ENCODE measurements at places on chromosomes 4 and X.
A peak's percentile ranks its signal among the peaks of the same experiment; 100 is the strongest.

DNA sequence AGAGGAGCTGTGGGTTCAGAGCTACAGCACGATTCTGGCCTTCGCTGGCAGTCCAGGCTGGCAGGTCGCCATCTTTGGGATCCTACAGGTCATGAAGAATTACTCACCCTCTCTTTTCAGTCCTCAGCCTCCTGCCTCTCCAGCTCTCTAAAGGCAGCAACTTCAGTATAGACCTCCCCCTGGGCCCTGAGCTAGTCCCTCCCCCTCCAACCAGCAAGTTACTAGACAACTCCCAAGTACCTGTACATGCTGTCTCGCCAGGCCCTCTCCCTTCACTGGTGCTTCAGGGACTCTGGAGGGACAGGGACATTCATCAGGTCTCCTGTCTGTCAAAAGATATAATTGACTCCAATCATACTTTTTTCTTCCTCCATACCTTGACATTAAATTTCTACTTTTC lies at the start of gene GPR119:
Gene GPR119, minus strand, starts transcription at position 155 of the 400 bp plus-strand sequence. CDS start 227 bp downstream, outside the sequence.
- DNase-seq, result no peak

GRCh38 chrX:40377684-40378083 lies 203.1 kb upstream of the ATP6AP2 start:
- no peak for DNase-seq

- no peak for DNase-seq
These were observed 24.3 kb upstream of the GPR34 start for GRCh38 chrX:41664375-41664901.

- DNase-seq, result no peak
These were observed 8.1 kb upstream of the GPR119 start for GRCh38 chrX:130393451-130394074.

DNA sequence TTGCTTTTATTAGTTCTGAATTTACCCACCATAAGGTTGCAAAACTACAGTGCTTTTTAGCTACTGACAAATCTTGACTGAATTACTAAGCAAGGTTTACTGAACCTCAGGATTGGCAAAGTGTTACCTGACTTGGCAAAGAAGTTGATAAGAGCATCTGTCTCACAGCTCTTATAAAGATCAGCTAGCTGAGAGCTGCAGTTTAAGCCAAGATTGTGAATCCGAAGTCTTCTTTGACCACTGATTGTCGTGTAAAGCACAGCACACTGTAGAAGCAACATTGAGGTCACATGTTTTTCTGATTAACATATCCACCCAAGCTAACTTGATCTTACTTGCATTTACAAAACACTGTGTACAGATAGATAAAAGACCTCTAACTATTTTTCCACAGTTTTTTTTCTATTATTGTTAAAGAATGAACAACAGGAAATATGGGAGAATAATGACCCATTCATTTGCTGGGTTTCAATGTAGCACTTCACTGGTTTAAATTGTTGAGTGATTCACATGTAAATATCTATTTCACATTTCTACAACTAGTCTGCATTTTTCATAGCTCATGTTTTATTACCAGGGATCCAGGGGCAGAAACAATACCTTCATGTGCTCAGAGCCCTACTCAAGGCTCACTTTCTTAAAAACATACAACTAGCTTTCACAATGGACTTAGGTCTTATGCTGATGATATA lies 54.0 kb downstream of the METTL14 start:
- no peak for DNase-seq

DNA sequence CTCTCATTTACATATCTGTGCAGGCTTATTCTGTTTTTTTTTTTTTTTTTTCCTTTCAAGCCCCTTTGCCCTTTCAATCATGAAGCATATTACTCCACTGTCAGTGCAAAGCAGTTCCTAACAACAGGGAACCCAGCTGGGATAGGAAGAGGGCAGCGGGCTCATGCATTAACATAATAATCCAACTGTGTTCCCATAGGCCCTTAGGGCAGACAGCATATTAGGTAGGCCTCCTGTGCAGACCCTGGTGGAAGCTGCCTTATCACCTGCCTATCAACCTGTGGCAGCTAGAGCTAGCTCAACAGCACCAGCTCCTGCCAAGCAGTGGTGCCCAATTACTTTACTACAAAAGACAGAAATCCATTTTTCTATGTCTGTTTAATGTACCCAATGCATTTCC lies 49.3 kb downstream of the SLC10A7 start:
- DNase-seq, result no peak

GRCh38 chr4:680928-681645 lies 6.7 kb downstream of the MYL5 start:
- no peak for DNase-seq

GRCh38 chr4:127400731-127401346 lies 231.9 kb upstream of the INTU start:
- DNase-seq, result no peak

DNA sequence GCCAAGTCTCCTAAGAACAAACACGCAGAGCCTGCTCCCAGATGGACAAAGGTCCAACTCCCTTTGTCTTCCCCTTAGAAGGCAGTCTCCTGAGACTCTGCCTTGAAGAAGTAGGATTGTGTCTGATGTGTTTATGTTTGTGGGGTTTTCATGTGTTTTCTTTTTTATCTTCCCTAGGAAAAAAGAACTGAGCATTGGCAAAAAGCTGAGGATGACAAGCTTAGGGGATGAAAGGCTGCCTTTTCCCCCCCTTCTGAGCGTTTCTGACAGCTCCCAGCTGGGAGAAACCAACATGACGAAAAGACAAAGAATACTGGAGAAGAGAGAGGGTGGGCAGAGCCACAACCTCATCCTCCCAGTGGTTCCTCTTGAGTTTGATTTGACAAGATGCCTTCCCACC lies 181.1 kb downstream of the EVC2 start:
- DNase-seq, result no peak

- DNase-seq, result no peak
These were observed 129.8 kb downstream of the GPR143 start for GRCh38 chrX:9635803-9636202.

GRCh38 chr4:41538887-41539498 lies 1.0 kb downstream of the LIMCH1 start:
- peak; percentile 8 for DNase-seq

DNA sequence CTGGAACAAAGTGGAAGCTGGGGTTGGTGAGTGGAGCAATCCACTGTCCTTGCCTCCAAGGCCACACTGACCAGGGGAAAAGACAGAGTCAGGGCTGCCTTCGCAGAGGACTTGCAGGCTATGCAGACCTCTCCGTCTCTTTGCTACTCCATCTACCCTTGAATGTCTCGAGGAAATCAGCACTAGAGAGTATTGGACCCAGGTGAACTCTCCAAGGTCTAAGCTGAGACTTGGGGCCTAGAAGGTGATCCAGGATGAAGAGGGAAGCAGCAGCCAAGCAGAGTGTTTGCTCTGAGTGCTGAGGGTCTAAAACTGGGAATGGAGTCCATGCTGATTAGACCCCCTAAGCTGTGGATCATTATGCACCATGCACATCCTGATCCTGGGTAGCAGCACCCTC lies 54.5 kb downstream of the ANXA3 start:
- DNase-seq, result no peak

DNA sequence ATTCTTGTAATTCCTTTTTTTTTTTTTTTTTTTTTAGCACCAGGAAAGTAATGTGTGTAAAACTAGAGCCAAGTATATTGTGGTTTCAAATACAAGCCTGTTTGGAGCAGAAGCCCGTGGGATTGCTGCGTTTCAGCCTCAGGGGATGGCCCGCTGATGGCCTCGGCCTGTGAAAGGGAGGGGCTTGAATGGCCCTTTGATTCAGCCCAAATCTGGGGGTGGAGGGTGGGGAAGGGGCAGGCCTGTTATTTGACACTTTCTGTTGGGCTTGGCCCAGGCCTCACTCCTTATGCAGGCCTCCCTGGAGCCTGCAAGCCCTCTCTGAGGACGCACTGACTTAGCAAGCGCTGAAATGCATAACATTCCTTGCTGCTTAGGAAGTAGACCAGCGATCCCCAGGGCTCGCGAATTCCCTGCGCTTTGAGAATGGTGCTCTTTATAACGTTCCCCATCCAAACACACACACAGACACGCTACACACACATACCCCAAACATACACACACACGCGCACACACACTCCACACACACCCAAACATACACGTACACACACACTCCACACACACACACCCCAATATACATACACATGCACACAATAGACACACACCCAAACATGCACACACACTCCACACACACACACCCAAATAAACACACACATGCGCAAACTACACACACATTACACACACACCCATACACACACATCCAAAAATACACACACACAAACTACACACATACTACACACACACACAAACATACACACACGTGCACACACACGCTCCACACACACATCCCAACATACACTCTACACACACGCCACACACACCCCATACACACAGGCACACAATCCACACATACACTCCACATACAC lies 29.6 kb downstream of the TLR10 start:
- no peak for DNase-seq

- no peak for DNase-seq
These were observed 137.4 kb upstream of the STIM2 start for GRCh38 chr4:26723216-26723615.

- DNase-seq, result no peak
These were observed 98.6 kb downstream of the HUWE1 start for GRCh38 chrX:53587795-53588420.

DNA sequence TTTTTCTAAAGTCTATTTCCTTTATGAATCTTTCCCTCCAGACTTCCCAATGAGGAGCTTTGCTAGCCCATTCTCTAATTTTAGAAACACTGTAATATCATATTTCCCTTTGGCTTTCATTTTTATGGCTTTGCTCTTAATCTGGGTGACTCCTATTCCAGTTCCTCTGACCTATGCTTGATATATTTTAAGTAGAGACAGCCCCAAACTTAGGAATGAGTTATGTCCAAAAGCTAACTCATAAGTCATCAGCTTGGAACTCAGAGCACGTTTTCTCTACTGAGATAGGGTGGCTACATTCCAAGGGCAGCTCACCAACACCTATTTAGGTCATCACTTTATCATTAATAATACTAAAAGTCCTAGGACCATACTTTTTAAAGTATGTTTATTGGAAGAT lies 77.8 kb downstream of the OR13H1 start:
- no peak for DNase-seq

GRCh38 chrX:10358958-10359357 lies 202.2 kb downstream of the CLCN4 start:
- DNase-seq, result no peak

GRCh38 chr4:152482211-152482610 lies 53.7 kb downstream of the FBXW7 start:
- no peak for DNase-seq
